Pericardium fibroblast (primary cell): ENCODE measurements at places on chromosomes 7 and 10. TPM values are rescaled to one million over a fixed set of nuclear protein-coding genes. Genes with fewer than 3 reads are reported as not detected.

The LRIT1 gene
- total RNA-seq: not detected in 2 replicates

The MMRN2 gene
- total RNA-seq: 0.70 and 3.6 TPM in 2 replicates

The OPN1SW gene
- not detected in 2 replicates for total RNA-seq

The HYAL4 gene
- total RNA-seq: not detected in 2 replicates

The LIPK gene
- total RNA-seq: not detected in 2 replicates

The NFKB2 gene
- 12.8 and 17.5 TPM in 2 replicates for total RNA-seq

The SFRP5 gene
- 0.09 and 0.58 TPM in 2 replicates for total RNA-seq

The WNT8B gene
- not detected in 2 replicates for total RNA-seq

The RBP3 gene
- total RNA-seq: not detected in 2 replicates

The LRRC18 gene
- not detected in 2 replicates for total RNA-seq

The PTF1A gene
- not detected in 2 replicates for total RNA-seq

The IL2RA gene
- total RNA-seq: not detected in 2 replicates

The AMPH gene
- total RNA-seq: 1.5 and 12.5 TPM in 2 replicates

The STEAP4 gene
- 4.9 TPM in 2 replicates for total RNA-seq

The TMEM26 gene
- 0.12 and 1.6 TPM in 2 replicates for total RNA-seq

The OIT3 gene
- 1.2 and 10.7 TPM in 2 replicates for total RNA-seq

The PIK3CG gene
- total RNA-seq: not detected in 2 replicates

The DRGX gene
- total RNA-seq: not detected in 2 replicates

The LIPF gene
- total RNA-seq: not detected in 2 replicates

The NRAP gene
- total RNA-seq: not detected in 2 replicates

The SPDYE6 gene
- not detected in 2 replicates for total RNA-seq

The ENKUR gene
- total RNA-seq: not detected in 2 replicates

The AQP1 gene
- 10.9 and 133 TPM in 2 replicates for total RNA-seq

The SRRM3 gene
- total RNA-seq: 2.0 and 2.7 TPM in 2 replicates

The MSS51 gene
- 0.09 and 0.35 TPM in 2 replicates for total RNA-seq

The FAM131B gene
- total RNA-seq: 0.35 and 2.9 TPM in 2 replicates

The SH2D4B gene
- not detected in 2 replicates for total RNA-seq

The CPA2 gene
- total RNA-seq: not detected in 2 replicates

The CCL24 gene
- not detected in 2 replicates for total RNA-seq
